ENCODE measurements at places on chromosomes 7 and 10.

DNA sequence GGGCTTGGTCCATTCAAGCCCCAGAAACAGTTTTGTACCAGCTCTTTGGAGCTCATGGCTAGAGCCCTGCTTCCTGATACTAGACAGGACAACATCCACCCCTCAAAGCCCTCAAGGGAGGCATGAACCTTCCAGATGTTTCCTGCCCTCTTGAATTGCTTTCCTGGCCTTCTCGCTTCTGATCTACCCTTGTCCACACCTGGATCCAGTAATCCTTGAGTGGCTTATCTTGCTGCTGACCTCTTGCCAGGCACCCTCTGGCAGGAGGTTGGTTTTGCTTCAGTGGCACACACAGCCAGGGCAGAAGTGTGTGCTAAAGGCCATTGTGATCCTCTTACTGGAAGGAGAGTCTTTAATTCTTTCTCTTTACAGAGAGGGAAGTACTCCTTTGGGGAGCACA is 495.8 kb downstream of the PLXNA4 start:
- DNase-seq: no peak

GRCh38 chr7:50662041-50662694 is 97.0 kb upstream of the DDC start:
- DNase-seq: peak; percentile 59

DNA sequence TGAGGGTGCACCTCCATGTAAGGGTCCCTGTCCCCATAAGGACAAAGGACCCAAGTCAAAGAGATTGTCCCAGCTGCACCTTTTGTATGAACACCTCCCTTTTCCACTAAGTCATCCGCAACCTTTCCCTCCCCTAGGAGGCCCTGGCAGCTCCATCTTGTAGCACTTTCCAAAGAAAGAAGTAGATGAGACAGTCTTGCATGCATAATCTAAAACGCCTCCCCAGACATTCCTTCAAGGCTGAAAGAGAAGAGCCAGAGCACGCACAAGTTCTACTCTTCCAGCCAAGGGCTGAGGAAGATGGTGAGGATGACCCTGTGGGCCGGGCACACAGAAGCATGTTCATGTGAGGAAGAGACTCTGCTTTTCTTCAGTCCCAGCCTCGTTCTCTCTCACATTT is 194.4 kb downstream of the TNS3 start:
- DNase-seq: no peak

DNA sequence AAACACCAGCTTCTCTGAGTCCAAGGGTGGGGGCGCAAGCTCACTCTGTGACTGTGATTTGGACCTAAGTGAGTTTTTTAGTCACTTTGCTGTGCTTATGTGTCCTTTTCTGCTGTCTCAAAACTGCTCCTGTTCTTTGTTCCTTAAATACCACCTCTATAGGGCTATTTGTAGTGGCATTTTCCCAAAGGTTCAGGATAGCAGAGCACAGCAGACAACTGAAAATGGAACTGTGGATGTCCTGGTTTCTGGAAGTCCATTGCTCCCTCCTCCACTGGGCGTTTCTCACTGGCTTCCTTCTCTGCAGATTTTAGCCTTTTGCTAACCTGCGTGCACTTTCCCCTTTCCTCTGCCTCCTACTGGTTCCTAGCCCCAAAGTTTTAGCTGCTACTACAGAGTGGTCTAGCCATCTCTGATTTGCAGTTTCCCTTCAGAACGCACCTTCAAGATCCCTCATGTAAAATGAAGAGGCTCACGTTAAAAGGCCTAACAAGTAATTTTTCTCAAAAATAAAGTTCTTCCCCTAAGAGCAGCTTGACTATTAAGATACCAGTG is 25.6 kb downstream of the BLVRA start:
- no peak for DNase-seq

GRCh38 chr10:116113721-116114501 is 159.1 kb downstream of the GFRA1 start:
- no peak for DNase-seq

GRCh38 chr7:32958046-32959025 is 1.1 kb downstream of the FKBP9 start:
- no peak for DNase-seq

DNA sequence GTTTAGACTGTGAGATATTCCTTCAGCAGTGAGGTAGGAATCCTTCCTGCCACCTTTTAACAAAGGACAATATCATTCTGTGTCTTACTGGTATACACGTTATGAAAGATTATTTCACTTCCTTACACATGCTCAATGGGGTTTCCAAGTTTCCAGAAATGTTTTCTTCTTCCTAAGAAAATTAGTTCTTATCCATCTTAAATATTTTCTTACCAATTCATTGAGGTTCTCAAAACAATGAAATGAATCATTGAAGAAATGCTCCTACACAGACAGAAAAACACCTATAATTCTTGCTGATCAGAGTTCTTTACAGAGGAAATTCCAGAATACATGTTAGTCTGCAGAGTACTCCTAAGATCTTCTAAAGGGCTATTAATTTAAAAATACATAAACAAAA is 51.4 kb upstream of the SEC61G start:
- no peak for DNase-seq

DNA sequence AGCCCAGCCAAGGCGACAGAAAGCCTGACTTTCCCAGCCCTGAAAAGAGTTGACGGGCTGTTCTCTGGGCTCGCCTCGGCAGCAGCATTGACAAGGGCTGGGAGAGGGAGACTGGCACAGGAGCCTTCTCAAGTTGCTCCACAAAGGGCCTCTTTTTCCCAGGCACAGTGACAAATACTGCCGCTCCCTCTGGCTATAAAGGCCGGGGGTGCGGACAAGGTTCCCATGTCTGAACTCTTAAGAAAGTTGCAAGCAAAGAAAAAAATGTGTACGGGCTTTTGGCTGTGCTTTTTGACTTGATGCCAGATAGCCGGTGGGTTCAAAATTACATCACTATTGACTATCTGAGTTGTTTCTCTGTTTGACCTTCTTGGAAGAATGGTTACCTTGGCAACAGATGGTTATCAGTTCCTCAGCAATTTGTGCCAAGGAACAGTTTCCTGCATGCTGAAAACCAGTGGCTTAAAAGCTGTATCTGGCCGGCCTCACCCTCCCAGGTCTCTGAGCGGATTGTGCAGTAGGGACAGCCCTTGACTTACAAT is 115.9 kb upstream of the EEPD1 start:
- DNase-seq: peak; percentile 92

GRCh38 chr10:93841961-93842360 is 51.8 kb upstream of the SLC35G1 start:
- DNase-seq: no peak

GRCh38 chr7:78601728-78602127 is 803.2 kb downstream of the PHTF2 start:
- no peak for DNase-seq

GRCh38 chr10:9786576-9786975 is 1231.1 kb upstream of the CELF2 start:
- DNase-seq: no peak

GRCh38 chr7:107115762-107116540 is 52.9 kb upstream of the HBP1 start:
- no peak for DNase-seq

DNA sequence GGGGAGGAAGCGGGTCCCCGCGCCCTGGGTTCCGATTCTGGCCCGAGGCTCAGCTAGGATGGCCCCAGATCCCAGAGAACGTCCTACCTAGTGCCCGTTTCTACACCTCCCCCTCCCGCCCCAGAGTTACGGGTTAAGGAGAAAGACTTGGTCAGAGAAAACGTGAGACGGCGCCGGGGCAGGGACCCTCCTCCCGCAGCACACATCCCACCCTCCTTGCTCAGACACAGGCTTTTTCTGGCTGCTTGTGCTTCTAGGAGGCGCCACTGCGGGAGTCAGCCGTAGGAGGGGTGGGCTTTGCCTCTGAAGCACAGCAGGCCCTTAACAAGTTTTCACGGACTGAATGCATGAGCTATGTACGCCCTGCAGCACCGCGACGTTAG is 104.9 kb upstream of the LEP start:
- no peak for DNase-seq

GRCh38 chr10:24238519-24239247 is 29.7 kb downstream of the KIAA1217 start:
- no peak for DNase-seq

DNA sequence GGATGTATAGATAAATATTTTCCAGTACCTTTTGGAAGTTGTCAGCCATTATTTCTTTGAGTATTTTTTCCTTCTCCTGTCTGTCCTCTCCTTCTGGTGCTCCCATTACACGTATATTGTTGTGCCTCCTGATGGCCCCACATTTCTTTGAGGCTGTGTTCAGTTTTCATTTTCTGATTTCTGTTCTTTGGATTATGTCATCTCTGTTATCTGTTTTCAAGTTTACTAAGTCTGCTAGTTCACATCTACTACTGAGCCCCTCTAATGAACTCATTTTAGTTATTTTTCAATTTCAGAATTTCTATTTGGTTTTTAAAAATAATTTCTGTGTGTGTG is 16.3 kb downstream of the RBM33 start:
- no peak for DNase-seq

DNA sequence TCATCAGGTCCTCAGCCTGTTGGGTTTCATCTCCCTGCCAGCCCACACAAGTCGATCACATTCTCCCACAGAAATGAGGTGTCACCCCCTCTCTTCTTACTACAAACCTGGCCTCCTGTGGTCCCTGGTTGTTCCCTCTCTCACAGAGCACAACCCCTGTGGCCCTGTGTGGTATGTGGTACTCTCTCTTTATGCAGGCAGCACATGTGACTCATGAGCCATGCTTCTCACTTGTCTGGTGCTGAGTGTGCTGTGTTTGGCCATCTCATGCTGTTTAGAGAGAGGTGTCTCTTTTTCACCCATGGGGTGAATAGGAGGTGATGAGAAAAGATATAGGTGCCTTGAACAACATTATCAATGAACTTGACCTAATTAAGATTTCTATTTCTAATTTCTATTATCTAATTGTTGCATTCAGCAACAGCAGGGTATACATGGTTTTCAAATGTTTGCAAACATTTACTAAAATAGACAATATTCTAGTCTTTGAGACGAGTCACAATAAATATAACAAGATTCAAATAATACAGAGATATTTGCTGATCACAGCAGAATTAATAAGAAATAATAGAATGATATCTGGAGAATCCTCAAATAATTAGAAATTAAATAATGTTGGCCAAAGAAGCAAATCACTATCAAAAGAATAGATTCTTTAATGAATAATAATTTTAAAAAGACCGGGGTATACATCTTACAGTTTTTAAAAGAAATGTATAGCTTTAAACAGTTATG is 633.8 kb upstream of the IGFBP3 start:
- DNase-seq: no peak

DNA sequence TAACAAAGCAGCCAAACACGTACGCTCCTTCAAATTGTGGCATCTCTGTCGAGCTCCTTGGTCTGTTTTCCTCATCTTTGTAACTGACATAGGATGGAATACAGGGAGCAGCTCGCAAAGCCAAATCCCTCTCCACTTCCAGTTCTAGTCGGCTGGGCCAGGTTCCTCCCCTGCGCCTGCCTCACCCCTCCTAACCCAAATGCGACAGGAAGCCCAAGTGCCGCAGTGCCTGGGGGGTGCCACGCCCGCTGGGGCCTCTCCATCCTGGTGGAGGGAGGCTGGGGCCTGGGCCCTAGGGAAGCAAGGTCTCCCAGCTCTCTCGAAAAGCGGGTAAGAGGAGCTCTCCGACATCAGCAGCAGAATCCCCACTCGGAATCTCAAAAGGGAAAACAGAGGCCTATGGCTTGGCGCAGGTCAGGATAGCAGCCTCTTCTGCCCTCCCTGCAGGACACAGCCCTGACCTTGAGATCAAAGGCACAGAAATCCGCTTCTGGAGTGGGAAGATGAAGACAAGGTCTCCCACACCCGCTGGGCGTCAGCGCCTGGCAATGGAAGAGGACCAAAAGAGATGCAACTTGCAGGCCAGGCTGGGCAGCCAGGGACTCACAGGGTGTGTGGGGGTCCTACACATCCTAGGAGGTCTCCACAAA is 165.8 kb downstream of the NRF1 start:
- DNase-seq: no peak

DNA sequence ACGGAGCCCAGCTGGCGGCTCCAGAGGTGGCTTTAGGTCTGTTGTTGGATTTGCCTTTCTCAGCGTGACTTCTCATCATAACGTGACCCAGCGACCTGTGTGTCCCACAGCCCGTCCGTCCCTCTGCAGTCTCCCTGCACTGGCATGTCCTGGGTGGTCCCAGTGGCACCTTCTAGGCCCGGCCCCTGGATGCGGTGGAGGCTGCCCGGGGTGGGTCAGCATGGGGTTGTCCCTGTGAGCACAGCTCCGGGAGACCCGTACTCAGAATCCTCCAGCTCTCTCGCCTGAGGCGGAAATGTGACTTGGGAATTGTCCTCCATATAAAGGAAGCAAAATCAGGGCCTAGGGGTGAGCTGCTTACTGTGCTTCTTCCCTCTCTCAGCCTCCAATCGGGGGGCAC is 25.6 kb upstream of the AP5Z1 start:
- DNase-seq: no peak

GRCh38 chr10:114795039-114795438 is 26.5 kb upstream of the FHIP2A start:
- no peak for DNase-seq

GRCh38 chr10:78746155-78746763 is 322.5 kb upstream of the ZMIZ1 start:
- DNase-seq: no peak

- DNase-seq: no peak
Observed at GRCh38 chr10:26858707-26859034, 2.1 kb downstream of the ABI1 start.

DNA sequence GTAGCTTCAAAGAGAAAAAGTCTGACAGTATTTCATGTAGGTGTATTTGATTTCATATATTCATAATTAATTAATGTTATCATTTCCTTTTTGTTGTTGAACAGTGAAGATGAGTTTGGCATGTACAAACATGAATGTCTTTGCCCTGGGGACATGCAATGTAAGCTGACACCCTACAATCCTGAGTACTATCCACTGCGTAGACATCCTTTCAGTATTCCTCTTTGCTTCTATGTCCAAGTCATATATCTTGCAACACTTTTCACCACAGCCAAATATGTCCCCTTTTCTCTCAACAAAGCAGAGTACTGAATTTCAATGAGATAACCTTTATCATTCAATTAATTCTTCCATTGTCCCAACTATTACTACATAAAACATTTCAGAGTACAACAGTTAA is 93.6 kb downstream of the GPR37 start:
- DNase-seq: no peak

DNA sequence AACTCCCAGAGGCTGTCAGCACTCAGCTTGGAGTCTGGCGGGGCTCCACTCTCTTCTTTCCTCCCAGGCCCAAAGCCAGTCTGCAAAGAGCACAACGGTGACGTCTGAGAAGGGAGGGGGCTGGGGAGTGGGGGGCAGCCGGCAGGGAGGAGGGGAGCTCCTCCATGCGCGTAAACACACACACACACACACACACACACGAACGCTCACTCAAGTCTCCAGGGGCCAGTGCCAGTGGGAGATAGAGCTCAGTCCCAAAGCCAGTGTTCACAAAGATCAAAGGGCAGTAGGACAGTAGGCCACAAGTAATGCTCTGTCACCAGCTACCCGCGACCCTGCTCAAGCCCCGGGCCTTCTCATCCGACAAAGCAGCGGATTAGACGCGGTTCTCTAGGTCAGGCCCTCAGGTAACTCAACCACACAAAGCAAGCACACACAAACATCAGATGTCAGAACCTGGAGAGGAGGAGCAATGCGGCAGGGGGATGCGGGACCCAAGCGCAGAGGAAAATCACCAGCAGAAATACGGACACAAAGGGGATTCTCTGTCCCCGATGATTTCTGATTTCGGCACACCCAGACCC is 19.9 kb downstream of the TCAF1 start:
- DNase-seq: peak; percentile 87

Data from common myeloid progenitor, CD34-positive (primary cell).